ENCODE measurements at places on chromosomes 1 and 21. TPM values are rescaled to one million over a fixed set of nuclear protein-coding genes. Genes with fewer than 3 reads are reported as not detected.

GRCh38 chr21:17552410-17552809, 39.6 kb downstream of the CXADR start:
- no peak for DNase-seq

GRCh38 chr1:194723067-194723466, 1536.7 kb upstream of the B3GALT2 start:
- DNase-seq = no peak

DNA sequence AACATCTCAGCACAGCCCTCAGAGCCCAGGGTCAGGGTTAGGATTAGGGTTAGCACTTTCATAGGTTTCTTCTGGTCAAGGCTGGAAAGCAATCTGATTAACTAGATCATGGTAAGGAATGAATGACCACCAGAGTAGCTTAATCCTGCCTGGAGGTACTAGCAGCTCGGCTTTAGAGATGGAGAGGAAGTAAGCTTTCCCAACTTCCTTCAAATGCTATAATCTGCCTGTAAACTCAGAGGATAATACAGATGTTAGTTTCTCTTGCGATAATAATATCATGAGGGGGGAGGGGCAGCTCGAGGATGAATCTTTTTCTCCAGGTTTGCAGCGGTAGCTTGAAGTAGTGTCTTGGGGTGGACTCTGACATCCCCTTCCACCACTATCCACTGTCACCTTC, 194.9 kb downstream of the HIVEP3 start:
- no peak for DNase-seq

DNA sequence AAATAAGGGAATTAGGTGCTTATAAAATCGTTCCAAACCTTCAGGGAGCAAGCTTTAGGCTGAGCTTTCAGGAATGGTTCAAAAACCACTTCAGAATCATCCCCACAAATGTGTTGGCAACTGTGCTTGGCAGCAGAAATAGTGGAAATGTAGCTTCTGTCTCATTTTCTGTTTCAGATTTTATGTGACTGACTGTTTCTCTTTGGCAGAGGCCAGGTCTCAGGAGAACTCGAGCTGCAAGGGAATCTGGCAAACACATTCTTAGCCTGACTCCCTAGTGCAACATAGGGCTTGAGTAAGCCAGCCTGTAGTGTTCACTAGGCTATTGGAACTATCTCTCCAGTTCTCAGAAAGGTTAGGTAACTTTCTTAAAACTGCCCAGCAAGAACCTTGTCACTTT, 128.6 kb downstream of the PLA2G4A start:
- peak; percentile 50 for DNase-seq

The IL19 gene
- not detected for polyA plus RNA-seq

DNA sequence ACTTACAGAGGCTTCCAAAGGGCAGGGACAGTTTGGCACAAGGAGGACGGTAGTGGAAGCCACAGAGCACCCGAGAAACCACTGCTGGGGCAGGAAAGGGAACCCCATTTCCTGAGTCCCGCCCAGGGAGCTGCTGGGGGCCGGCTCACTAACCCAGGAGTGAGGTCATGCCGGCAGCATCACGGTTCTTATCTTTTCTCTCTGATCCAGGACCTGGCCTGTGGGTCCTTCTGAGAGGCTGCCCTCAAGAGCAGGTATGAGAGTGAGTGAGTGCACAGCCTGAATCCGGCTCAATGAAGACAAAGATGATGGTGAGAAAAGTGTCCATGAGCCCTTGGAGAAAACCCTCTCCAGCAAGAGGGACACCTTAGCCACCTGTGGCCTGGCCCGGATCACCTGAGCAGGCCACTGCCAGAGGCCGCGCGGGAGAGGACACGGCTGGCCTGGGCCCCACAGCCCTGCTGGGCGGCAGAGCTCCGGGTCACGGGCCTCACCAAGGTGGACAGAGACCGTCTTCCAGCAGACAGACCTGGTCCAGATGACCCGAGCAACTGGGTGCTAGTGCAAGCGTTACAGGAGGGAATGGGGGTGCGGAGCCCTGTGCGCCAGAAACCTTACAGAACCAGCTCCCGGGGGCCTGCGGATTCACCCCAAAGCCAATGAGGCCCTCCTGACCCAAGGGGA, 94.9 kb downstream of the RIPK4 start:
- DNase-seq = no peak

The VANGL2 gene
- 8.6 TPM for polyA plus RNA-seq

The TMEM82 gene
- polyA plus RNA-seq = not detected

- DNase-seq = no peak
Observed at GRCh38 chr1:74193908-74194307, 4.1 kb downstream of the LRRIQ3 start.

The CD5L gene
- polyA plus RNA-seq = 0.06 TPM

- DNase-seq = no peak
Observed at GRCh38 chr1:110615548-110616130, 9.5 kb upstream of the KCNA2 start.

GRCh38 chr1:209493559-209493958, 90.0 kb upstream of the CAMK1G start:
- DNase-seq = peak; percentile 1

DNA sequence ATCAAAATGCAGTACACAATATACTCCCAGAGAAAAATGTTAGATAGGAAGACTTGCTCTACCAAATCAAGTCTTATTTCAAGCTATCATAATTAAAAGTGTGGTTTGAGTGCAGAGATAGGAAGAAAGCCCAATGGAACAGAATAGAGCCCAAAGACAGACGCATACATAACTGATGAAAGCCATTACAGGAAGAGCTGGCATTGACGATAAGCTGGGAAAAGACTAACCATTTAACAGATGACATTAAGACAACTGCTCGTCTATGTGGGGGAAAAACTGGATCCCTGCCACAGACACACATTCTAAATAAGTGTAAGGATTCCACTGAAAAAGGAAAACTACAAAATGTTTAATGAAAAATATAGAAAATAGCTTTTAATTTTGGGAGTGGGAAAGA, 85.5 kb downstream of the NGF start:
- no peak for DNase-seq

DNA sequence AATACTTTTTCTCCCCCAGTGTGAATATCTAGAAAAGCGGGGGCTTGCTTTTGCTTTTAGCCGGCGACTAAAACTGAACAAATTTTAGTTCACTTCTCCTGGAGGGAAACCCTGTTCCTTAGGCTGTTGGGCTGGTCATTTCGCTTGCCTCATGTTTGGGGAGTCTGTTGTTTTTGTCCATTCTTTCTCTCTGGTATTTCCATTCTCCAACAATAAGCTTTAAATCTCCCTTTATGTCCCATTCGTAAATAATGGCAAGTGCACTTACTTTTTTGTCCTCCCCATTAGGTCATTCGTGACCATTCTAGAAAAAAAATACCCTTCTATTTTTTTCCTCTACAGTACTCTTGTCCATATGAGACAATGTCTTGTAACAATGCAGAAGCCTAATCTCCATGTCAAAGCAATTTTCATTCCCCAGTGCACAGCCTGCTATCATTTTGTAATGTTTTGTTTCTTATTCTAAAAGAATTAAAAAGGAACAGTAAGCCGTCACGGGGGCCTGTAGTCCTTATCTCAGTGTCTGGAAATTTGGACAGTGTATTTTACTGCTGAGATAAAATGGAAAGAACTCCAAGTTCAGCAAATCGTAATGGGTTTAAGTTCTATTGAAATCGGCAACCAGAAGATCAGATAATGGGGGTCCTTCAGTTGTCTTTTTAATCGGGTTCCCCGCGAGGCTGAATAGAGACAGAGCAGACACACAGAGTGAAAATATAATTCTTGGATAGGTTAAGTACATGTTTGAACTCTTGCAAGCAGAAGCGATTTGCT, 21.8 kb downstream of the PROX1 start:
- no peak for DNase-seq

Measured in forelimb muscle (tissue), 1 donor.